ENCODE measurements at places on chromosomes 3 and 15. TPM values are rescaled to one million over a fixed set of nuclear protein-coding genes. Genes with fewer than 3 reads are reported as not detected.

DNA sequence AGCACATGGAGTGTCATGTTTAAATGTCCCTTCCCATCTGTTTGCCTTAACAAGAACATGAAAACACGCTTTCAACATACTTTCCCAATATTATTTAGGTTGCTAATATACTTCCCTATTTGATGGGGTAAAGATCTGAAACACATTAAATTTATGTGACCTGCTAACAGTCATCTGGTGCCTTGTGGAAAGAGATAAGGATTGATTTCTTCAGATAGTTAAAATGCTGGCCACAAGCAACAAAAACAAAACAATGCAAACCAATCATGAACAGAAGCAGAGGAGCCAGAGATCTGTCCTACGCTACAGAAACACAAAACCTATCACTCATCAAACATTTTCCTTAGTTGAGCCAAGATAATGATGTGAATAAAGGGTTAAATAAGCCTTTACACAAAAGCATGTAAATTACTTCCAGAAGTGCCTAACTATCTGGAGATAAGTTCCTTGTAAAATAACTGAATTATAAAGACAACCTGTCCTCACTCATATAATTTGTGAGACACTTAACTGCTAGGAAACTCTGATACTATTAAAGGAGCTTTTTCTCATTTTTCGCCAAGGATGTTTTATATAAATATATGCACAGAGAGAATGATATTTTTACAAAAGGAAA lies 109.9 kb downstream of the NSUN3 start:
- DNase-seq: no peak
- no peak overlapping the region for H3K4me3 ChIP-seq
- no peak overlapping the region for H3K27ac ChIP-seq
- H3K27me3 ChIP-seq: no peaks in the 10 kb centered on the region
- H3K4me1 ChIP-seq: no peaks in the 10 kb centered on the region

GRCh38 chr15:56957812-56958406 lies 39.5 kb downstream of the TCF12 start:
- peaks cover 27% of the 10 kb centered on the region for H3K4me1 ChIP-seq
- H3K4me3 ChIP-seq: no peak overlapping the region
- H3K36me3 ChIP-seq: peaks cover 13% of the 10 kb centered on the region
- no peak overlapping the region for H3K27ac ChIP-seq
- no peaks in the 10 kb centered on the region for H3K27me3 ChIP-seq

GRCh38 chr3:84165328-84165727 lies 793.5 kb upstream of the CADM2 start:
- no peaks in the 10 kb centered on the region for H3K27me3 ChIP-seq
- DNase-seq: no peak
- H3K27ac ChIP-seq: no peak overlapping the region
- H3K4me3 ChIP-seq: no peak overlapping the region

GRCh38 chr3:131393051-131393450 lies 11.5 kb downstream of the NUDT16 start:
- no peaks in the 10 kb centered on the region for H3K4me1 ChIP-seq
- H3K36me3 ChIP-seq: no peaks in the 10 kb centered on the region
- H3K27me3 ChIP-seq: no peaks in the 10 kb centered on the region
- DNase-seq: no peak
- no peak overlapping the region for H3K27ac ChIP-seq
- H3K4me3 ChIP-seq: no peak overlapping the region

- H3K4me1 ChIP-seq: no peaks in the 10 kb centered on the region
- no peak overlapping the region for H3K4me3 ChIP-seq
- peaks cover 15% of the 10 kb centered on the region for H3K27me3 ChIP-seq
- H3K27ac ChIP-seq: no peak overlapping the region
Observed at GRCh38 chr15:78734451-78735064, 76.7 kb downstream of the ADAMTS7 start.

DNA sequence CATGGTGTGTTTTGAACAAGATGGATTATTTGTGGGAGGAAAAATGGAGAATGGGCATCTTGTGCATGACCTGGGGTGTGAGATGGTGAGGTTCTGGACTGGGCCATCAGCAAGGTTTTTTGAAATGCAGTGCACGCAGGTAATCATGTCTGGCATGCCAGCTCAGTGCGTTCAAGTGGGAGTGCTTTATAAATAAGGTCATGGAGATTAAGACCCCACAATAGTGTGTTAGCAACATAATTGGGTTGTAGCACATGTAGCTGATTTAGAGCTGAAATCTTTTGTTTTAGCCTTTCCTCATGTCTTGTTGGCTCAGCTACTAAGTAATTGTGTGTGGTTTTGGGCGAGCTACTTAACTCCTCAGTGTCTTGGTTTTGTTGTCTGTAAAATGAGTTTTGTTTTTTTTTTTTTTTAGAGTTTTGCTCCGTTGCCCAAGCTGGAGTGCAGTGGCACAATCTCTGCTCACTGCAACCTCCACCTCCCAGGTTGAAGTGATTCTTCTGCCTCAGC lies 3.9 kb upstream of the CACNA1D start:
- H3K36me3 ChIP-seq: no peaks in the 10 kb centered on the region
- H3K27me3 ChIP-seq: peaks cover 40% of the 10 kb centered on the region
- no peak overlapping the region for H3K4me3 ChIP-seq
- no peak overlapping the region for H3K27ac ChIP-seq

- no peak for DNase-seq
- no peaks in the 10 kb centered on the region for H3K27me3 ChIP-seq
- H3K36me3 ChIP-seq: no peaks in the 10 kb centered on the region
- H3K4me3 ChIP-seq: no peak overlapping the region
- H3K27ac ChIP-seq: no peak overlapping the region
- H3K4me1 ChIP-seq: no peaks in the 10 kb centered on the region
Observed at GRCh38 chr3:22414239-22414638, 663.2 kb upstream of the ZNF385D start.

DNA sequence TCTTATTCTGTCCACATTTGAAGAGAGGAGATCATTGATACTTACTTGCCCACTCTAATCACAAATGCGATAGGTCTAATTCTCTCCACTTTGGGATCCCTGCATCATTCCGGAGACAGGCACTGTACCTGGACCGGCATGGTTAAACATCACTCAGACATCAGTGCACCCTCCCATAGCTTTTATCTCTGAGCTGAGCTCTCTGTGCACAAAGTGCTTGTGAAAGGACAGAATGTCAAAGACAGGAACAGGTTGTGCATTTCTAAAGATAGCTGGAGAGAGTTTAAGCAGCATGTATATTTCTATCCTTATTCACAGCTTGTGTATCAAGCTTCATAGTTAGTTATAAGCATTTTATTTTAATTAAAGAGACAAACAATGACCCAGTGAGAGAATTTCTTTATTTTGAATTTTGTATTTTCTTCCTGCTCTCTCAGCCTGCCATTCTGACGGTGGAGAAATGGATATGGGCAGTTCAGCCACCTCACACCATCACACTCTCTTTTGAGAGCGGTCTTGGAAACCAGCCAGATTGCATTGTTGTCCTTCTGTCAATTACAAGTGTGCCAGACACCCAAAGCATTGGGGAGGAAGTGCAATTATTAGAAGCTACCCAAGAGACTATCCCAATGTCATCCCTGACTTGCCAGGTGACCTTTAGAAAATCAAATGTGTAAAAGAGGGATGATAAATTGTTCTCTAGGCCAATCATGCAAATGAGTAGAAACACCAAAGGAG lies 65.2 kb upstream of the CHL1 start:
- no peak for DNase-seq
- H3K4me3 ChIP-seq: no peak overlapping the region
- H3K27ac ChIP-seq: no peak overlapping the region
- no peaks in the 10 kb centered on the region for H3K4me1 ChIP-seq
- no peaks in the 10 kb centered on the region for H3K36me3 ChIP-seq
- H3K27me3 ChIP-seq: no peaks in the 10 kb centered on the region

DNA sequence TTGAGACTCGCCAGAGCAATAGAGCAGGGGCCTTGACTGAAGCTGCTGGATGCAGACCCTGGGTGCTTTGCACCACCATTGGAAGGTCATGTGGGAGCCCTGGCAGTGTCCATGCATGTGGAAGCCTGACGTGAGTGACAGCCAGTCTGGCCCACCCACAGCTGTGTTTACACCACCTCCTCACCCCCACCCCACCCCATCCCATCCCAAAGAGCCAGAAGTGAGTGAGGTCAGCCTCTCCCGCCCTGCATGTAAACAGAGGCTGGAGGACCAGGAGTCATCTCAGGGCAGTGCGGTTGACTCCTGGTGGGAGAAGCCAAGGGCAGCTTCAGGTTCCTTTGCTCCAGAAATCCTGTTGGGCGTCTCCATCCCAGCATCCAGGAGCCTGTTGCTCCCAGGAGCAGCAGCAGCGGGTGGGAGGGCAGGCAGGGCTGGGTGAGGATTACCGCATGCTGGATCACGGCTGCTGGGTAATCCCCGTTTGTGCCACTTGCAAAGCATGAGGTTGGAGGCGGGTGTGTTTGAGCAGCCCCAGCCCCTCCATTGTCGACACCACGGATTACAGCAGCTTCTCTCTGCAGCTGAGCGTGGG lies 44.6 kb downstream of the CORO2B start:
- no peaks in the 10 kb centered on the region for H3K4me1 ChIP-seq
- DNase-seq: no peak
- H3K27me3 ChIP-seq: peaks cover 8% of the 10 kb centered on the region
- no peak overlapping the region for H3K4me3 ChIP-seq
- no peaks in the 10 kb centered on the region for H3K36me3 ChIP-seq

The AP3B2 gene
- 1.7 TPM for total RNA-seq

The CIB1 gene
- 135 TPM for total RNA-seq

The SLC12A1 gene
- total RNA-seq: not detected

The EIF4E3 gene
- 51.8 TPM for total RNA-seq
